Activated CD8-positive, alpha-beta memory T cell treated with anti-CD3 and anti-CD28 coated beads for 36 hours (primary cell): ENCODE measurements at places on chromosomes 2 and 18. TPM values are rescaled to one million over a fixed set of nuclear protein-coding genes. Genes with fewer than 3 reads are reported as not detected.

KIF1A gene
- 3.4 TPM for total RNA-seq

CTIF gene
- total RNA-seq, result 6.3 TPM

REEP1 gene
- total RNA-seq, result 0.23 TPM

GLI2 gene
- not detected for total RNA-seq

RFX8 gene
- not detected for total RNA-seq

SAG gene
- total RNA-seq, result 0.15 TPM

FER1L5 gene
- total RNA-seq, result not detected

C1QL2 gene
- not detected for total RNA-seq

RSAD2 gene
- 0.17 TPM for total RNA-seq

MAPK4 gene
- not detected for total RNA-seq

TDRD15 gene
- not detected for total RNA-seq

CXXC1 gene
- 109 TPM for total RNA-seq

REV1 gene
- 31.1 TPM for total RNA-seq

ZNF519 gene
- 15.8 TPM for total RNA-seq

TSN gene
- 89.5 TPM for total RNA-seq

MALL gene
- 0.65 TPM for total RNA-seq

SH2D6 gene
- 0.36 TPM for total RNA-seq

FAP gene
- total RNA-seq, result not detected

MC2R gene
- total RNA-seq, result not detected

SERPINB13 gene
- total RNA-seq, result not detected

AQP12B gene
- not detected for total RNA-seq

TEX44 gene
- total RNA-seq, result not detected

NETO1 gene
- not detected for total RNA-seq

SP140 gene
- 110 TPM for total RNA-seq
